COLO829 (cell line): ENCODE measurements at places on chromosomes 7 and 10.
A peak's percentile ranks its signal among the peaks of the same experiment; 100 is the strongest.

DNA sequence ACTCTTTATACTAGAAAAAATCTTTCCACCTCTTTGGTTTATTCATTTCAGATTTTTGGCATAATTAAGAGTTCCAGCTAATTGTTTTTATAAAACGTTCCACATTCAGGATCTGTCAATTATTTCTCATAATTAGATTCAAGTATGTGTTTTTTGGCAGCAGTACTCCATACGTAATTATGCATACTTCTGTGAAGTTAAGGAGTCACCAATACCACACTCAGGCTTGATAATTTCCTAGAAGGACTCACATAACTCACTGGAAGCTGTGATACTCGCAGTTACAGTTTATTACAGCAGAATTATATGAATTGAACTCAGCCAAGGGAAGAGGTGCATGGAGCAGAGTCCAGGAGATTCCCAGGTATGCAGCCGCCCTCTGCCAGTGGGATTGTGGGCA is 290.5 kb upstream of the AKR1E2 start:
- DNase-seq = no peak

DNA sequence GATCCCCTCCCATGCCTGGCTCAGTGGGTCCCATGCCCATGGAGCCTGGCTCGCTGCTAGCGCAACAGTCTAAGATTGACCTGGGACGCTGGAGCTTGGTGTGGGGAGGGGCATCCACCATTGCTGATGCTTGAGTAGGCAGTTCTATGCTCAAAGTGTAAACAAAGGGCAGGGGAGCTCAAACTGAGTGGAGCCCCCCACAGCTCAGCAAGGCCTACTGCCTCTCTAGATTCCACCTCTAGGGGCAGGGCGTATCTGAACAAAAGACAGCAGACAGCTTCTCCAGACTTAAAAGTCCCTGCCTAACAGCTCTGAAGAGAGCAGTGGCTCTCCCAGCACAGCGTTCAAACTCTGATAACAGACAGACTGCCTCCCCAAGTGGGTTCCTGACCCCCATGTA is 31.2 kb upstream of the FFAR4 start:
- DNase-seq = no peak

DNA sequence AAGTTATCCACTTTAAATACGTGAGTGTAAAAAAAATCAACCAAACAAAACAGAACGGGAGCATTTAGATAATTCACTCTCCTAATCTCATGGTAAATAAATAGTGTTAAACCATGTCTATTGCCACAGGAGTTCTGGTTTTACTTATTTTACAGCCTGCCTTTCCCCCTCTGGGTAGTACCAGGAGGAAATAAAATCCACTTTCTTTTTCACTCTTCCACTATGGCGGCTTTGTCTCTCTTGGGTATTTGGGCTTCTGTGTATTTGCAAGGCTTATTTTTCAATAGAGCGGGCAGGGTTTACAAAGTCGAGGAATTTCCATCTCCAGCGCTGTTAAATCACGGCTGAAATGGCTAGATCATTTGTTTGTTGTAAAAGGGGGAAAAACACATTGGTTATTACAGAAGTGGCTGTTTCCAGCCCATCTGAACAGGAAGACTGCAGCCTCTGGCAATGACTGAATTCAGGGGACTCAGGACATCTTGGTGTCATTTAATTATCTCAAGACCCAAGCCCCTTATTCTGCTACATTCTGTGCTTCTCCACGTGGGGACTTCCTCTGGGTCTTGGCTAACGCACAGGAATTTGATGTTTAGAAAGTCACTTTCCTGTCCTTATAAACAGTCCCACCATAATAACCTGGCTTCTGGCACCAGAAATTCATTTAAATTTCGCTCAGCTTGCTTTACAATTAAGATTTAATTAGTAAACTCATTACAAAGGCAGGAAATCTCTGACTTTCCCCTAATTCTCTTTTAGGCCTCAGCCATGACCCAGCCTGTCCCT is 323.9 kb downstream of the GATA3 start:
- DNase-seq = no peak

DNA sequence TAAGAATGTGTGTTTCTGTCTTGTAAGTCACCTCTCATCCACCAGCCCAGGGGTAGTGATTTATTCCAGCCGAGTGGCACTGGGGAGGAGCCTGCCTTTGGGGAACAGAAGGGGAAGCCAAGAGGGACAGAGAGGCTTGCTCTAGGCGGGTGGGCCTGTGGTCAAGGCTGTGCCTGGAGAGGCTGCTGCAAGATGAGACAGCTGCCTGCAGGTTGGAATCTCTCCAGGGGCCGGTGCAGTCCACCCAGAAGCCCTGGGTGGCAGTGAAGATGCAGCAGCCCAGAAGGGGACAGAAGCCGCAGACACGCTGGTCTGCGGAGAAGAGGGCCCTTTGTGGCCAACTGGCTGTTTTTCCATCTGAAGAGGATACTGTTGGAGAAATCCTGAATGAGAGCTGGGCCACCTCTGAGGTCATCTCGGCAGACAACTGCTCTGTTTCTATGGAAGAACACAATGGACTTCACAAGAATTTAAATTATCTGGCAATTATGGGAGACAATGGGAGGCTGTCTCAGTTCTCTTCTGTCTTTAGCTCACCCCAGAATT is 175.7 kb downstream of the GFRA1 start:
- DNase-seq = no peak

DNA sequence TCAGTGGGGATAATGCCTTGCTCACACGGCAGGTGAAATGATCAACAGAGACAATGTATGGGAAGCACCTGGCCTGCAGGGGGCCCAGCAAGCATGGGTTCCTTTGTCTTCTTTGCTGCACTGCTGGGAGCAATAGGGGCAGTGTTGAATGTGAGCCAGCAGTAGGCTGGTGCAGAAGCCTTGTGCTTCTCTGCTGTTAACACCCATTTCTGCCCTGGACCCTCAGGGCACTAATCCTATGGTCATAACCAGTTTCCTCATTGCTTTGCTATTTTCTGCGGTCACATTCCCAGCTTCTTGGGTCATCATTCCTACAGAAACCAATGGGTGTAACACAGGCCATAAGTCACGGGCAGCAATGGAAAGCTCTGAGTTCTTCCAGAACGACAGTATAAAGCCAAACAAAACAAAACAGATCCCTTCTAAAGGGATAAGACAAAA is 10.9 kb upstream of the LGI1 start:
- DNase-seq = peak; percentile 76

DNA sequence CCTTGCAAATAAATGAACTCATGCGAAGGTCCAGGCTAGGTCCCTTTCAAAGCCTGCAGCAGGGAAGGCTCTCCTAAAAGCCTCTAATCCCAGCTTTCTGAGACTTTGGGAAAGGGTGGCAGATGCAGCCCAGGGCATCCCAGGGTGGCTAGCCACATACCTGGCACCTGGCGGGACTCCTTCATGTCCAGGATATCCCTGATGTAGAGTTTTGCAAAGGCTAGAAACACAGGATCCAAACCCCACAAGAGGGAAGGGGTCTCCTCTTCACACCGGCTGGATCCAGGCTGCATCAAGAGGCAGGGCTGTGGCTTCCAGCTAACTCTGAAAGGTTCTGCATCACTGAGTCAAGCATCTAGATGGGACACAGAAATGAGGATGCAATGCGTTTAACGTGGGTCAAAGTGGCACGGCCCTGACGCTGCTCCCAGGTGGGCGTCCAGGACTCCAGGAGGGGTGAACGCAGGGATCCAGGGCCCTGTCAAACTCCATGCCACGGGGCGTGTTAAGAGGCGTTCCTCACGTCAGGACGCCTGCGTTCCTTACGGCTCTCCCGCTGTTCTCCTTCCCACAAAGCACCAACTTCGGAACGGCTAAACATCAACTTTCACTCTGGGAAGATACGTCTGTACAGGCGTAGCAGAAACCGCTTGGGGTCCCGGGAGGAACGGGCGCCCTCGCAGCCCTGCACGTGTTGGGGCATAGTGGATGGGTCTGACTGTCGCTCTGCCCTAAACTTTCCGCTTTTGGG is 507 bp downstream of the STN1 start:
- DNase-seq = no peak

- no peak for DNase-seq
Observed at GRCh38 chr7:23380961-23381360, 81.8 kb downstream of the MALSU1 start.

- DNase-seq = no peak
Observed at GRCh38 chr10:99859585-99859984, 77.1 kb downstream of the ABCC2 start.

GRCh38 chr7:112985377-112985987 is 101.1 kb downstream of the GPR85 start:
- DNase-seq = no peak

GRCh38 chr10:77909021-77909748 is 17.4 kb downstream of the DLG5 start:
- DNase-seq = no peak

DNA sequence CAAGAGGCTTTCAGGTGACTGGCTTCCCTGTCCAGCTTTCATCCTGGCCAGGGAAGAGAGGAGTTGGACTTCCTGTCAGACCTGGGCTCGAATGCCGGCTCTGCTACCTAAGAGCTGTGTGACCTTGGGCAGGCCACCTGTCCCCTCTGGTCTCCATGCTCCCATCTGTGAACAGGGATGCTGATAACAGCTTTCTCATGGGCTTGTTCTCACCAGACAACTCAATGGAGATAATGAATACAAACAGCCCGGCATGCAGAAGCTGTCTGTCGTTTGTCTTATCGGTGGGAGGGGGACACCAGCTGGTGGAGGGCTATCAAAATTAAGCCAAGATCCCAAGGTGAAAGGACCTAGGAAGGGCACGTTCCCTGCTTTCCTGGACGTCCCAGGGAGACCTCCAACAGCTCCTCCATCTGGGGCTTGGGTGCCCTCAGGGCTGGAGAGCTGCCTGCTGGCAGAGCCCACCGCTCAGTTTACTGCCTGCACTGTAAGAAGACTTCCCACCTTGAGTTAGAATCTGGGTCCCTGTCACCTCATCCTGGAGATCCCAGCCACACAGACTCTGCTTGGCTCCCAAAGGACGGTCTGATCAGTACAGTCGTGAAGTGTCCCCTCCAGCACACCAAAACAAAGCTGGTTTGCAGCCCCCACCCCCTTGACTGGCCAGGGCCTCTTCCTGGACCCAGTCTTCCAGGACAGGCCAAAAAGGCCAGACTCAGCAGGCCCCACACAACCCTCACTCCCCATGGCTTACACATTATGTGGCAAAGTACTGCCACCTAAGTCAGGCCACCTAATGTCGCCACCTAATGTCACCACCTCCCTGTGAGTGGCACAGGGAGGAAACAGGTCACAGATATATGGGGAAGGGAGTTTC is 40.9 kb downstream of the PPIF start:
- DNase-seq = no peak

DNA sequence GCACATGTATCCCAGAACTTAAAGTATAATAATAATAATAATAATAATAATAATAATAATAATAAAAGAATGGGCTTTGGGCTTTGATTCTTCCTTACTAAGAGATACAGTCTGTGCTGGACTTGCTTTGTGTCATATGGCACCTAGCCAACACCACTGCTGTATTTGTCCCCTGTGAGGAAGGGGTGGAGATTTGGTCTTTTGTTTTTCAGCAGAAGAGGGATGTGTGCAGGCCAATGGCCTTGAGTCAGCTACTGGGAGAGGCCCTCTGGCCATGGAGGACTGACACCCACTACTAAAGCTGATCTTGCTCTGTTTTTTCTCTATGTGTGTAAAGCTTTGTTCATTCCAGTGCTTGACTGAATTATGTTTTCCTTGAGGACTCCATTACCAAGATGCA is 573.0 kb upstream of the PCDH15 start:
- DNase-seq = no peak

- no peak for DNase-seq
Observed at GRCh38 chr10:87861566-87861952, 1.8 kb downstream of the KLLN start.

DNA sequence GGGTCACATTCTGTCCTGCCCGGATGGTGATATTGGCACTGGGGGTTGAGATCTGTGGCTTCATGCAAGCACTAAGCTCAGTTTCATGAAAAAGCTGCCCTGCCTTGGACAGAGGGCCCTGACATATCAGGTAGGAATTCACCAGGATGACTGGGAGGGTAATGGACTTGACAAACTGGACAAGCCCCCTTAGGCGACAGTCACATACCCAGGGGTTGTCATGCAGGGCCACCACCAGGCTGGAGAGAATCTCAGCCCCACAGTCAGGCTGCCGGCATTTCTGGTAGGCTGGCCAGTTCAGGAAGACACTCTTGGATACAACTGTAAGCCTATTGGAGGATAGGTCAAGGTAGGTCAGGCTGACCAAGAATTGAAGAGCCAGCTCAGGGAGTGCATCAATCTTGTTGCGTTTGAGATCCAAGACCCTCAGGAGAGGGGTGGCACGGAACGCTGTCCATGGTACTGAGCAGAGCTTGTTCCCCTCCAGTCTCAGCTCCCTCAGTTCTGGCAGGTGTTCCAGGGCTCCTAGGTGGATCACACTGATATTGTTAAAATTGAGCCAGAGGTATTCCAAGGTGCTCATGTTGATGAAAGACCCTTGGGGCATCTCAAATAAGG is 824 bp downstream of the LRIT2 start:
- DNase-seq = no peak

DNA sequence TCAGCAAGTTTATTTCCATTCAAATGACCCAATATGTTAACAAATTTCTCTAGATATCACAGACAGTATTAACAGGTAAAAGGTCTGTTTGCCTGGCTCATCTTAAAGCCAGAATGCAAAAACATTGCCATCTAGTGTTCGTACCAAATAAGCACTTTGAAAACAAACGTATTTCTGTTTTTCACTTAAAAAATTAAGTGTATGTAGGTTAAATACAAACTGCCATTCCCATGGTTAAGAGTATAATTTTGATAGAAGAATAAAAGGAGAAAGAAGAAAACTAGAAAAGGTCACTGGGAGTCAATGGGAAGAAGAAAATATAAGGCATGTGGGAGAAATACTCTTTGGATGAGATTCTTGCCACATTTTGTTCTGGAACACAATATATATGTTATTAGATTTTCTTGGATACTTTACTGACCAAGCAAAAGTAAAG is 51.0 kb downstream of the ORC5 start:
- no peak for DNase-seq

- no peak for DNase-seq
Observed at GRCh38 chr10:21257919-21258318, 267.6 kb downstream of the SKIDA1 start.

DNA sequence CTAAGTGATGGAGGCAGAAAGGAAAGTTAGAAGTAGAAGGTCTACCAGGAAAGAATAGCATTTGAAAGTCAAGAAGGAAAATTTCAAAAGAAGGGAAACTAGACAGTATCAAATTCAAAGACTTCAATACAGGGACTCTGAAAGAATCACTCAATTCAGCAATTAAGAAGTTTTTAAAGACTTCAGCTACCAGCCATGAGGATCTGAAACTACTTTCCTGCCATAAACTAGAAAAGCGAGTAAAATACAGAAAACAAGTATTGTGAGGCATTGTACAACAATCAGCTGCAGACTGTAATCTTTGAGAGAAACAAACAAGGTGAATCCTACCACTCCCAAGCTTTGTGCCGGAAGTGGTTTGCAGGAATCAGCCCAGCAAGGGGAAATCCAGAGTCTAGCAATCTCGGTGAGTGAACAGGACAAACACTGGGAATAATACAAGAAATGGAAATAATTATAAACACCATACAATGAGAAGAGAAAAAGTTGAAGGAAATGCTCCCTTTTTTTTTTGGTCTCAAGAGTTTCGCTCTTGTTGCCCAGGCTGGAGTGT is 62.4 kb downstream of the ARHGAP12 start:
- no peak for DNase-seq
